Left lobe of liver (tissue), 2 donors: ENCODE measurements at places on chromosomes 4 and X. TPM values are rescaled to one million over a fixed set of nuclear protein-coding genes. Genes with fewer than 3 reads are reported as not detected.

DNA sequence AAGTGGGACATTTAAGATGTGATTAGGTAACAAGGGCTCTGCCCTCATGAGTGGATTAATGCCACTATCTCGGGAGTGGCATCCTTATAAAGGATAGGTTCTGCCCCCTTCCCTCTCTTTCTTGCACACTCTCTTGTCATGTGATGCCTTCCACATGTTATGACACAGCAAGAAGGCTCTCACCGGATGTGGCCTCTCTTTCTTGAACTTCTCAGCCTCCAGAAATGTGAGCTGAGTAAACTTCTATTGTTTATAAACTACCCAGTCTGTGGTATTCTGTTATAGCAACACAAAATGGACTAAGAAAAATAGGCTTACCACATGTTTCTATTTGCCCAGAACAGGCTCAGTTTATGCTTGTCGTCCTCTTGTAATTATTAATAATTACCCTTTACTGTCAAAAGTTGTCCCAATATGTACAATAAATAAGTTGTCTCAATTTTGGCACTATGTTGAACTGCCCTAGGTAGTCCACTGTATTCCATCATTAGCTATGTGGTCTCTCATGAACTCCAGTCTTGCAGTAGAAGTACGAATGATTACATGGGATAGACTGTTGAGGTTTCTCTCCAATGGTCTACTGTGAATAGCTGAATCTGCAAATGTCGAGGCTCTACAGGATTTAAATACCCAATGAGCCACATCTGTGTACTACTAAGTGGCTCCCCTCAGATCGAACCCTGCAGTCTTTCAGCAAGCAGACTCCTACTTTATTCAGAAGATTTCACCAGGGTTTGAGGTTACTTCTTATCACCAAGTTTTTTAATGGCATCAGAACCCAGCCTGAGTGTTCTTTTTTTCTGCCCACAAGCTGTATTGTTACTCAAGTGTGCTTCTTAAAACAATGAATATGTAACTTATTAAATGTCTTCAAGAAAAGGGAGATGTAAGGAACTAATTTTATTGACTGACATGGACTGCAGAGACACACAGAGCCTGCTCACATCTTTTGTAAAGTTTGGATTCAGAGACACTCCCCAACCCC lies 102.0 kb upstream of the LEF1 start:
- DNase-seq = no peak

DCTD gene
- 56.9 TPM for total RNA-seq

GRCh38 chr4:94334962-94335361 lies 7.7 kb downstream of the HPGDS start:
- DNase-seq = no peak

DNA sequence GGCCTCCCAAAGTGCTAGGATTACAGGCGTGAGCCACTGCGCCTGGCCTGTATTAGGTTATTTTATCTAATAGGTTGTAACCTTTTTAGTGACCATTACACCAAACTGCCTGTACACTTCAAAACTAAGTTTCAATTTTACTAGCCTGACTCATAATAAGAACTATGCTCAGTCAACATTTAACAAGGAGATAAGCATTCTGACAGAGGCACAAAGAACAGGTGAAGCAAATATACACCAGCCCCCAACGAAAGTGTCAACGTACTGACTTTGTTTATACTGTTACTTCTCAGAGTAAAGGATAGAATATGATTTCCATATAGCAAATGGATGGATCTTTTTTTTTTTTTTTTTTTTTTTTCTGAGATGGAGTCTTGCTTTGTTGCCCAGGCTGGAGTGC lies 62.8 kb downstream of the SHISA3 start:
- DNase-seq = no peak

- DNase-seq = no peak
Observed at GRCh38 chr4:55123791-55124190, 1.6 kb downstream of the KDR start.

DNA sequence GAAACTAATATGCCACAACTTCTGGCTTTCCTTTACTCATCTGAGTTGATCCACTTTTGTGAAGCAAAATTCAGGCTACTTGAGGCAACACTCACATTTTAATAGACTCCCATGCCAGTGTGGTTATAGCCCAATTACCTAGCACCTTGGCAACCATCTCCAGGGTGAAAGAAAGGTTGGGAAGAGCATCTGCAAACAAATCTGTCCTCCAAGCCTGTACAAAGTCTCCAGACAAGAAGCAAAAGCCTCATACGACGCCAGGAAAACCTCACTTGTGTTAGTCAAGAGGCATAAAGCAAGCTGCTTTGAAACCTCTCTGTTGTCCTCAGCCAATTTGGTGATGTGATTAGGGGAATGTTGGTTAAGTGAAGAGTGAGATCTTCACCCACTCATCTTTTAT lies 246.6 kb downstream of the THOC2 start:
- DNase-seq = no peak

DNA sequence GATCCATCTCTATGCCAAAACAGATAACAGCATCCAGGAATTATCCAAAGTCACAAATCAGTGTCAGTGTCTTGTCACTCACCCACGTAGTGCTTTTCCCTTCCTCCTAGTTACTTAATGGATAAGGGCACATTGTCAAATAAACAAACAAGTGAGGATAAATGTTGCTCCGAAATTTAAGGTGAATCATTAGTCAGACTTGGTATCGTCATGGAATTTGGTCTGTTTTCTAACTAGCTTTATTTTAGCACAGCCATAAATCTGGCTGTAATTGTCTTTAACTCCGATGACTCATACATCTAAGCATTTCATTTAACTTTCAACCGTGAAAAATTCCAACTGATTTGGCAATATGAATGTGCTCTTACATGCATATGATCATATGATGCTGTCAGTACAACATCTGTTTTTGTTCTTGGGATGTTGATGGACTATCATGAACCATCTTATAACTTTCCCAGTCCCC lies 83.3 kb downstream of the SNCA start:
- DNase-seq = no peak

- DNase-seq = no peak
Observed at GRCh38 chrX:123188081-123188480, 4.0 kb downstream of the GRIA3 start.

DNA sequence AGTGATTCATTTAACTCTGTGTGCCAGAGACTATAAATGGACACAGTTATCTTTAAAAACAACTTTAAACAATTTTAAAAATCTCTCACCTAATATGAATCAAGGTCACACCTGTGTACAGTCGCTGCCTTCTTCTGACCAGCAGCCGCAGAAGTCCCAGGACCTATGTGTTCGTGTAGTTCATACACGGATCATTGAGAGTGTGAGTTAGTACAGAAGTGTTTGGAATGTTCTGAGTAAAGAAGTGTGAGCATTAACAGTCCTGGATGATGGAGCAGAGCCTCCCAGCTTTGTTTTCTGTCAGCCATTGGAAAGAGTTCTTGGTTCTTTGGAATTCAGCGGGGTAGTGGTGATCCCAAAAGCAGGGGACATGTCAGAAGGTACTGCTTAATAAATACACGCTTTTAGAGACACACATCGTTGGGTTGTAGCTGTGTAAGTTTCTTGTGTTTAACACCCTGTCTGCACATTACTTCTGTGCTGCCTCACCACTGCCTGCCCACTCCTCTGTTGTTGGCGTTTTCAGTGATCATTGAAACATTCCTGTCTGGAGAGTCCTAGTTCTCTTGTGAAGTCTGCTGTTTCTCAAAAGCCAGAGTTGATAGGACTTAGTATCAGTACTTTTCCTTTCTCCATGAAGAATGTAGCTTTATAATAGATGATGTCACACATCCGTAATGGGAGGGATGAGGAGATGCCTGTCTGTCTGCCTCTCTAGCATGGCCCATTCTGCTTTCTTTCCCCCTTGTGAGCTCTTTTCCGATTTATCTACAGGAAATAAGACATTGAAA lies 90.6 kb downstream of the PTTG2 start:
- no peak for DNase-seq

TLR1 gene
- total RNA-seq = 4.2 TPM

SPANXD gene
- not detected for total RNA-seq
